Upper lobe of right lung (tissue), 1 donor: ENCODE measurements at places on chromosomes 5 and 9. TPM values are rescaled to one million over a fixed set of nuclear protein-coding genes. Genes with fewer than 3 reads are reported as not detected.

- H3K4me1 ChIP-seq: peaks cover 34% of the 10 kb centered on the region
- no peak for DNase-seq
- peak overlapping the region; percentile 83 for H3K27ac ChIP-seq
- H3K36me3 ChIP-seq: no peaks in the 10 kb centered on the region
These were observed 2.5 kb downstream of the DIPK1B start for GRCh38 chr9:136714893-136715274.

DNA sequence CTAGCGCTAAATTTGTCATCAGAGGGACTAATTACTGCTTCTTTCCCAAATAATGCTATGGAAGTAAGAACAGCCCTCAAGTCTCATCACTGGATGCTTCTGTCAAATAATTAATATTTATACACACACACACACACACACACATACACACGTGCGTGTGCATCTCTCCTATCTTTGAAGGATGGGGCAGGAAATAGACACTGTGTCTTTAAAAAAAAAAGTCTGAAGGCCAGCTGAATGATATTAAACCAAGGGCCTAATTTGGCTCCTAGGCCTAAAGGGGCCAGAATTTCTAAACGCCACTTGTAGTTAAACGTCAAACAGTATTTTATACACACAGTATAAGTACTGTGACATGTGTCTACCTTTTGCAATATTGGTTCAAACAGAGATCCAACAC is 3.3 kb downstream of the SLF1 start:
- no peaks in the 10 kb centered on the region for H3K36me3 ChIP-seq
- DNase-seq: no peak
- H3K27me3 ChIP-seq: no peaks in the 10 kb centered on the region
- H3K4me3 ChIP-seq: no peak overlapping the region
- no peak overlapping the region for H3K27ac ChIP-seq

SLC36A2 gene
- not detected for total RNA-seq

GRCh38 chr5:82551192-82551591 is 273.0 kb upstream of the RPS23 start:
- H3K4me1 ChIP-seq: no peaks in the 10 kb centered on the region
- H3K27me3 ChIP-seq: no peaks in the 10 kb centered on the region
- no peak for DNase-seq

DNA sequence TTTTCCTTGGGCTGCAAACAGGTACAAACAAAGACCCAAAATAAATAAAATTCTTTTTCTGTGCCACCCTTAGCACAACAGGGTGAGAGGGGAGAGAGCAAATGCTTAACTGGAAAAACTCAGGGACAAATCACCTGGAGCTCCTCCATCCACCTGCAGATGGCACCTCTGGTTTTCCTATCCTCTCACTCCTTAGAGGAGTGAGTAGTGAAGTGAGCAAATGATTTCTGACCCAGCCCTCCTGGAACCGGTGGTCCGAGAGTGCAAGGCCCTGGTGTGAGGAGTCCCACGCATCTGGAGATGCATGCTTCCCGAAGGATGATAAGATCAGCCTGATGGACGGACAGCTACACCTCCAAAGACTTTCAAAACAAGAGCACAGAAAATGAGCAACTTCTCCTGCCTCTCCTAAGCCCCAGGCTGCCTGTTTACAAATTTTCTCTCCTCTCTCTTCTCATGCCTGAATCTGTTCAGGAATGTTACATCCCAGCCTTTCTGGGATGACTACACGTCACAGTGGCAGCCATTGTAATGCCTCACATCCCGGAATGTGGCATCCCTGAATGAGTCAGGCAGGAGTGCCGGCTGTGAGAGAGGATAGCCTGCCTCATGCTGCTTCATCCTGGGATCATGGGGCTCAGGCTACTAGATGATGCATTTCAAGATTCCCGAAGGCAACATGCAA is 86.4 kb downstream of the ADRB2 start:
- peak overlapping the region; percentile 64 for H3K27ac ChIP-seq
- H3K4me1 ChIP-seq: peaks cover 61% of the 10 kb centered on the region
- H3K36me3 ChIP-seq: no peaks in the 10 kb centered on the region
- H3K27me3 ChIP-seq: no peaks in the 10 kb centered on the region

- no peaks in the 10 kb centered on the region for H3K4me1 ChIP-seq
- H3K4me3 ChIP-seq: no peak overlapping the region
- no peaks in the 10 kb centered on the region for H3K27me3 ChIP-seq
These were observed 131.4 kb upstream of the TSLP start for GRCh38 chr5:110940136-110940535.
